ENCODE measurements at places on chromosomes 1 and 21.

- no peak for DNase-seq
These were observed 121.3 kb downstream of the SEC16B start for GRCh38 chr1:177848577-177848976.

DNA sequence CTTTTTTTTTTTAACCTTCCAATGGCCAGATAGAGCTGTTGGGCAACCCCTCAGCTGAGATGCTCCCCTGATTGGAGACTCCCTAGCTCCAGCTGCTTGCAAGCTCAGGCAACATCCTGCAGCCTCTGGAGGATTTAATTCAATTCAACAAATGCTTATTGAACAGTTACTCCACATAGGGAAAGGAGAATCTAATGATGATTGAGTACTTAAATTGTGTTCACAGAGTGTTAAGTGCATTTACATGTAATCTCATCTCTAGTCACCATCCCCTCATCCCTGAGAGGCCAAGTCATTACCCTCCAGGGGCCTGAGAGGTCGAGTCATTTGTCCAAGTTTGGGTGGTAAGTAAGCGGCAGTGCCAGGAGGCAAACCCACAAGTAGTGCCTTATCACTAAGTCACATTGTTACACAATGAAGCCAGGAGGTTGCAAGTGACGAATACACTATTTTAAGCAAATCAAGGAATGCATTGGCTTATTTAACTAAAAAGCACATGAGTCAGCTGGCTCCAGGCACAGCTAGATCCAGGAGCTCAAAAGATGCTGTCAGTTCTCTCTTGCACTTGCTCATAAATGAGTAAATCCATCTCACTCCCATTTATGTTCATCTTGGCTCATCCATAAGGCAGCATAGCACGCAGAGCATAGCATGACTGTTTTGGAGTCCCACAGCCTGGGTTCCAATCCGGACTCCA, 64.3 kb downstream of the OPTC start:
- no peak for DNase-seq

DNA sequence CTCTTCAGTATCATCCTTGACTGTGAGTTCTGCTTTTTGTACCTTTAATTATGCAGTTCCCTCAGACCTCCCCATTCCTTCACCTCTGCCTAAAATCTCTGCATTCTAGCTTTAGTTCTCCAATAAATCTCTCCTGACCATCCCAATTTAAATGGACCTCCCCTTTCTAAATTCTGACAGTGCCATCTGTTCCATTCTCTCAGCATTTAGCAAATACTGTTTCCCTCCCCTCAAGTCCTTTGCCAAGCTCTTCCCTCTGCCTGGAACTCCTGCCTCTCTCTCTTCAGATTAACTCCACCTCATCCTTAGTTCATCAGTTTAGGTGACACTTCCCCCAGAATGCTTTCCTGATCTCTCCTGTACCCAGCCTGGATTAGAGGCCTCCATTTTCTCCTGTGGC, 54.0 kb upstream of the JUN start:
- no peak for DNase-seq

DNA sequence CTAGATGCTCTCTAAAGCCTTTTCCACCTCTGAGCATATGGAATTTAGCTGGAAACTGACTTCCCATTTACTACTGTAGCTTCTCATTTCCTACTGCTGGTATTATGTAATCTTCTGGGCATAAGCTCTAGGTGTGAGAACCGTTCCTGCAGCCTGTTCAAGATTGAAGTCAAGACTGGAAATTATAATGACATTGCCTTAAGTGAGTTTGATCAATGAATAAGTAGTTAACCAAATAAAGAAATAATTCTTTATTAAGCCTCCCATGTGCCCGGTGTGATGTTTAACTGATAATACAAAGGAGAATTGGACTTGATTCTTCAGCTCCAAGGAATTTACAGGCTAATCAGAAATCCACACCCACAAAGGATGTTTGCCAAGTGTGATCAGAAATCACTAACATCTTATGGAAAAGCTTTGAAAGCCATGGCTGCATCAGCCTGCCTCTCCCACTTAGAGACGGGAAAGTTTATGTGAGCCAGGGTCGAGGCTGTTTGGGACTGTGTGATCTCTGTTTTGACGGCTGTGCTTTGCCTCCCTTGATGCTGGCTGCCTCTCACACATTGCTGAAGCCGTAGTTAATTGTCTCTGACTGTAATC, 36.4 kb upstream of the PRELP start:
- no peak for DNase-seq

DNA sequence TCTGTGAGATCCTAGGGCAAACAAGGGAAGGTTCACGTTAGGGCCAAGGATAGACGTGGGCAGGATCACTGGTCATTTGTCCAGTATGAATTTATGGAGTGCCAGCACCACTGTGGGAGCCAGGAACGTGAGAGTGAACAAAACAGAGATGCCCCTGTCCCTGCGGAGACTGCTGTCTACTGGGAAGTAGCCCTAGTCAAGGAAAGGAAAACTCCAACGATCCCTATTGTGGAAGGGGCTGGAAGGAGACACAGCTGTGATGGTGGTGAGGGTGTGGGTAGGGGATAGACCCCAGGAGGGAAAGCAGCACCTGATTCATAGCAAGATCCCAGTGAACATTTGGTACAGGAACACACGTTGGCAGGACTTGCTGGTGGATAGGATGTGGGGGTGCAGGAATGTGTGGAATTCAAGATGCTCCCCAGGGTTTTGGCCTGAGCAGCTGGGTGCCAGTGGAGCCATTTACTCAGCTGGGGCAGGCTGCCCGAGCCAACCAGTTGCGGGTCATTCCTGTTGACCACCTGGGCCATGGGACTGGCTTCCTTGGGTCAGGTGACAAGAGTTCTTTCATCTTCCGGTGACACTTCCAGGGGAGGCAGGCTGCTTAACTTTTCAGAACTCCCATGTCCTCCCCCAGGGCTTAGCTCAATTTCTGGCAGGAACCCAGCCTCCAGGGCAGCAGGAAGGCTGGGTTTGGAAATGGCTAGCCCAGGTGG, 1.2 kb upstream of the ATP13A2 start:
- no peak for DNase-seq

- DNase-seq: no peak
These were observed 116.9 kb downstream of the EDEM3 start for GRCh38 chr1:184637664-184638240.

DNA sequence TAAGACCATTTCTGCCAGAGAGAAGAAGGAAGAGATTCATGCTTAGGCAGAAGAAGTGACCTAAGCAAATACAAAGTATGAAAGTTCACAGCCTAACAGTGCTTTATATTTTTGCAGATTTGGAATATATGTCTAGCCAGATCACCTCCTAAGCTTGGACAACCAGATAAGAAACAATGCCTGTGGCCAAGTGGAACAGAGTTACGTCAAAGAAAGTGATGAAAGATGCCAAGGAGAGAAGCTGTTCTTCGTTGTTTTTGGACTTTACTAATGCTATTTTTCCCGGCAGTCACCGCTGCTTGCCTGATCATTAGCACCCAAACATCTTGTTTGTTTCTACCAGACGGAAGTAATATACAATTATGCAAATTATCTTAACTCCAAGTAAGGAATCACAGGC, 489.2 kb upstream of the C1orf87 start:
- DNase-seq: no peak

- no peak for DNase-seq
These were observed 28.7 kb downstream of the C1orf87 start for GRCh38 chr1:60044881-60045280.

- no peak for DNase-seq
These were observed 165.3 kb upstream of the KLHDC7A start for GRCh38 chr1:18315449-18315848.

GRCh38 chr1:29469457-29469856, 233.1 kb downstream of the PTPRU start:
- DNase-seq: no peak

DNA sequence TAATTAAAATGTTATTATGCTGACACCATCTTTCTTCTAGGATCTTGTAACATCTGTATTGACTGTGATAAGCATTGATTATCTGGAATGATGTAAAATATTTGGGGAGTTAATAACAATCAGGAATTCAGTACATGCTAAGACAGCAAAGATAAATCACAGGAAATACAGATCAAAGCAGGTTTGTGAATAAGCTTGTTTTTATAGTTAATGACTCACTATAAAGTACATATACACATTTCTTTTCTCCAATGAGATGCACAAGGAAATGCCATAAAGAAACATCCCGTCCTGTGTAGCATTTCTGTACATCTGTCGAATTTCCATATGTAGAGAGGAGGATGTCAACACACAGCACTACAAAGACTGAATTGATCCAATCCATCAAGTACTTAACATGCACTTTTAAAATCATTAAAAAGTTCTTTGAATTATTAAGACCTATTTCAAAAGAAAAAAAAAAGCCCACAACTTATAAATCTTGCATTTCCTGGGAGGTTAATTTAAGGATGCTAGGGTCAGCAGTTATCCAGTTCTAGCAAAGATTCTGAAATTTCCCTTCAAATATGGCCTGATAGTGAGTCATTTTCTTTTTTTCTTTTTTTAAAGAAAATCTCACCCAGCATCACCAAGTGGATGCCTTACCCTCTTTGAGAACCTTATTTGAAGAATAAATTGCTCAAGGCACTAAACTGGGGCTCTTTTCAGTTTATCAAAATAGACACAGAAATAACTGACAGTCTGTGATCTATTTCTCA, 243.2 kb upstream of the NR5A2 start:
- no peak for DNase-seq

- no peak for DNase-seq
These were observed 317.9 kb downstream of the LTN1 start for GRCh38 chr21:28674763-28675162.

DNA sequence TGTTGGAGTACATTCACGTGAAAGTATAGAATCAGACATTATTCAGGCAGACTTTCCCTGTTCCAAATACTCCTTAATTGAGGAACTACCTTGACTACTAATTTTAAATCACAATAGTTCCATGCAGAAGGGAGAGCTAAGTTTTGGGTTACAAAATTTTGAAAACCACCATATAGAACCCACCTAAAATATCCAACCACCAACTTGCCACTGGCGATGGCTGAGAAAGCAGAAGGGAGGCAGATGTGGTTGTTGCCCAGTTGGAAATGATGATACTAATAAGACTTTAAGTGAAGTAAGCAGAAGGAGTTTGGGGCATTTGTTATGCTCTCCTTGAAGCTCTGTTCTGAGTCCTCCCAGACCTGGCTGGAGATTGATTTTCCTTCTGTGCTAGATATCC, 190.7 kb downstream of the HLX start:
- DNase-seq: no peak

DNA sequence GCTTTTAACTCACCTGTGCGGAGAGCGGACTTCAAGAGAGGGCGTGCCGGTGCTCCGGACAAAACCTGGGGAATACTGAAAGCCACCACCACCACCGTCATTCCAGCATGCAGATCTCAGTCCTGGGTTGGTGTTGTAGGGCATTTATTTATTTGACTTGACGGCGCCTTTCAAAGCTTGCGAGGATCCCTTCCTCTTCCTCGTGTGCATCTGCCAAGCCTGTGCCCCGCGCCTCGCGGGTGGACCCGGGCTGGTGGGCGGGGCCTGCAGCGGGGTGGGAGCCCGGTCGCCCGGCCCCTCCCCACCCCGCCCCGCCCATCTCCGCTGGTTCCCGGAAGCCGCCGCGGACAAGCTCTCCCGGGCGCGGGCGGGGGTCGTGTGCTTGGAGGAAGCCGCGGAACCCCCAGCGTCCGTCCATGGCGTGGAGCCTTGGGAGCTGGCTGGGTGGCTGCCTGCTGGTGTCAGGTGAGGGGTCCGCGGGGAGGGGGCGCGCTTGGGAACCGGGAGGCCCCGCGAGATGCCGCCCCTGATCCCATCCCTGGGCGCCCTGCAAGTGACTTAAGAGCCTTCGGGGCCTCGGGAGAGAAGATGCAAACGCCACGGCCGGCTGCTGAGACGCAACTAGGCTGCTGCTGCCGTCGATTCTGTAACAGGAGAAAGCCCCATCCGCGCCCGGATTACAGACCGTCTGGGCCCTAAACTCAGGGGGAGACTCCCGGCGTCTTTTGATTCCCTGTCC, at the start of gene IL10RB:
IL10RB (plus strand) TSS at position 318 of the 739 bp plus-strand sequence; CDS start at position 417, 99 bp downstream.
- DNase-seq: peak; percentile 62

DNA sequence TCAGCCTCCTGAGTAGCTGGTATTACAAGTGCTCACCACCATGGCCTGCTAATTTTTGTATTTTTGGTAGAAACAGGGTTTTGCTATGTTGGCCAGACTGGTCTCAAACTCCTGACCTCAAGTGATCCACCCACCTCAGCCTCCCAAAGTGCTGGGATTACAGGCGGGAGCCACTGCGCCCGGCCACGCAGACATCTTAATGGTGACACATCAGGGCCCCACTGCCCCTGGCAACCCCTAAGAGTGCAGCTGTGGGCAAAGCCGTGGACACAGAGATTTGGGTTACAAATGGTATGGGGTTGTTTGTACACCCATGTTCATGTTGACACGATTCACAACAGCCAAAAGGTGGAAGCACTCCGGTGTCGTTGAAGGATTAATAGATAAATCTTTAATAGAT, 29.8 kb downstream of the IFNGR2 start:
- DNase-seq: no peak

DNA sequence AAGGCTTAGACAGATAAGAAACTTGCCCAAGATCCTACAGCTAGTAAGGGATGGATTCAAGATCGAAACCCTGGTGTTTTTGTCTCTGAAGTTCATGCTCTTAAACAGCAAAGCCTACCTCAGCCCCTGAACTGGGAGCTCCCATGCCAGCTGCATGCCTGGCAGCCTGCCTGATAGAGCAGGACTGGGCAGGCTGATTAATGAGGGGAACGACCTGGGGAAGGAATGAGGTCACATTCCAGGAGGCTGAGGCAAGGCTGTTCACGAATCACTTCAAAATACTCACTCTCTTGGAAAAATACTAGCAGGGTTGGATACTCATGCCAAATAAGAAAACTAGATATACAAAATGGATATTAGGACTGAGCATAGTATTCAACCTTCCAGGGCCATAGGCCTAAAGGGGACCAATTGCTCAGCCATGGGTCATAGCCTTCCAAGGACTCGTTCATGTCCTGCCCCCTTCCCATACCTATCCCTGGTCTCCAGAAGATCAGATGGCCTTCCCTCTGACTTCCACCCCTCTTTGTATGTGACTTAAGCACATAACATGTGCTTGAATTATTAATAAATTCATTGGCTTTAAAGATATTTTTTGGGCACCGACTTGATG, 15.6 kb upstream of the TACSTD2 start:
- no peak for DNase-seq

DNA sequence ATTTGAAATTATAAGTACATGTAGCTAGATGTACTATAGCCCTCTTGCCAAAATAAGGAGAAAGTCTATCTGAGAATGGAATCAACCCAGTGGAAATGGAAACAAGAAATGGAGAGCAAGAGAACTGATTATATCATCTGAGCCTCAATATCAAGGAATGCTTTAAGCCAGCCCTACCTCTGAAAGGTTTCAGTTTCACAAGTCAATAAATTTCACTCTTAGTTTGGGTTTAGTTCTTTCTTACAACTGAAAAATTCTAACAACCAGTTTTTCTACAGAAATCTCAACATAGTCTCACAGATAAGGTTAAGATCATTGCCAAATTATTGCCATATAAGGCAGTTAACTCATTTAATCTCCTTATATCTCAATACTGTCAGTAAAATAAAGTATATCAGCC, 80.0 kb downstream of the EPS15 start:
- DNase-seq: no peak
